ENCODE measurements at places on chromosomes 1 and 21.

GRCh38 chr1:29282135-29282923 is 46.0 kb downstream of the PTPRU start:
- DNase-seq: no peak

DNA sequence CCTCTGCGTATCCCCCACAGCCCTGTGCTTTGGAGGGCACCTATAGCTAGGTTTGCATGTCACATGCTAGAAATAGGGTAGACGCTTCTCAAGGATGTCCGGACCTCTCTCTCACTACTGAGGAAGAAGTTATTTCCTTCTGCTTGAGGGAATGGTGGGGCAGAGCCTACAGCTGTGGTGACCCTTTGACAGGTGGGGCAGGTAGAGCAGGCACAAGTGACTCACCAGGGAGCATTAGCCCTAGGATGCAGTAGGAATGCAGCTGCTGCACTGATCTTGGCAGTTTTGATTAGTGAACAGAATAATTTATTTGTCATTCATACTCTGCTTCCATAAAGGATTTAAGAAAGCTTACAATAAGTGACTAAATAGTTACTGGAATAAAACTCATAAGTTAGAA is 129.6 kb upstream of the HOOK1 start:
- DNase-seq: no peak

- no peak for DNase-seq
Measured at GRCh38 chr1:201603613-201604232, 64.8 kb downstream of the NAV1 start.

DNA sequence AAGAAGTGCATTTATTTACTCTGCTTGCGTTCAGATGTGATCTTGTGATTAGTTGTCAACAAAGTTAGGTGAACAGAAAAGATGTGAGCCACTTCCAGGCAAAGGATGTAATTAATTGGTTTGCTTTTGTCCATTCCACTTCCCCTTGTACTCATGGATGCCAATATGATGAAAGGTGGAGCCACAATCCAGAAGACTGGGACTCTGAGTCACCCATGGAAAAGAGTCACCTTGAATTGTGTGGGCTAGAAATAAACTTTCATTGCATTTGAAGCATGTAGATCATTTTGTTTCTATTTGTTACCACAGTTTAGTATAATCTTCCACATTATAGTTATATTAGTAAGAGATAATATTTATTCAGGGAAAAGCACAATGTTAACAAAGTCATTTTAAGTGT is 684.2 kb downstream of the LTN1 start:
- no peak for DNase-seq

GRCh38 chr1:67191668-67192520 is 25.6 kb downstream of the IL23R start:
- DNase-seq: no peak

DNA sequence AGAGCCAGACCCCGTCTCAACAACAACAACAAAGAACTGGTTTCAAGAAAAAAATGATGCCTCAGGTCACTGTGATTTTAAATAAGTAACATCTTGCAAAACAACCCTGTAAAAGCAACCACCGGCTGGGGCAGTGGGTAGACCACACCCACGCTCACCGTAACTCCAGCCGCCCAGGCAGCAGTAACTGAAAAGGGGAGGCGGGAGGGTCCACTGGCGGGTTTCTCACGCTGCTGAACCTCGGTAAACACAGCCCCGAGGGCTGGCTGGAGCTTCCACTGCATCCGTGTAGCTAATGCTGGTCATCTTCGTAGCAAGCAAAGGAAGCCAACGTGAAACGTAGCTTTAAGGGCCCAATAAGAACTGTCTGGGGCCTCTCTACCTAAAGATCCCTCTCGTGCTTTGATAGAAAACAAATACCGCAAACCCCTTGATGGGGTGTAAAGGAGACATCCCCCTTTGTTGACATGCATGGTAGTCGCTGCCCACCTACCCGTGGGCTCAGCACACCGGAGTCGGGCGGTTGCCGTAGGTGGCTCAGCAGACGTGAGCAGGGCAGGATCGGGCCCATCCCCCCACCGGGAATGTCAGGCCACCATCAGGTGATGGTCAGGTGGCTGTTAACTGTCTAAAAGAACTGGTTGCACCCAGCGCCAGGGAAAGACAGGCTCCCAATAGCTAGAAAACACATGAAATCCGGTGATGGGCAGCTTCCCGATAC is 4.2 kb downstream of the C1orf159 start:
- DNase-seq: no peak

GRCh38 chr1:90322186-90322585 is 327.3 kb downstream of the ZNF326 start:
- DNase-seq: no peak

GRCh38 chr1:205616563-205617293 is 15.1 kb downstream of the ELK4 start:
- DNase-seq: no peak

GRCh38 chr21:44517175-44517899 is 22.7 kb downstream of the KRTAP10-1 start:
- DNase-seq: peak; percentile 95

GRCh38 chr1:99269321-99269720 is 5.0 kb downstream of the PLPPR4 start:
- no peak for DNase-seq

DNA sequence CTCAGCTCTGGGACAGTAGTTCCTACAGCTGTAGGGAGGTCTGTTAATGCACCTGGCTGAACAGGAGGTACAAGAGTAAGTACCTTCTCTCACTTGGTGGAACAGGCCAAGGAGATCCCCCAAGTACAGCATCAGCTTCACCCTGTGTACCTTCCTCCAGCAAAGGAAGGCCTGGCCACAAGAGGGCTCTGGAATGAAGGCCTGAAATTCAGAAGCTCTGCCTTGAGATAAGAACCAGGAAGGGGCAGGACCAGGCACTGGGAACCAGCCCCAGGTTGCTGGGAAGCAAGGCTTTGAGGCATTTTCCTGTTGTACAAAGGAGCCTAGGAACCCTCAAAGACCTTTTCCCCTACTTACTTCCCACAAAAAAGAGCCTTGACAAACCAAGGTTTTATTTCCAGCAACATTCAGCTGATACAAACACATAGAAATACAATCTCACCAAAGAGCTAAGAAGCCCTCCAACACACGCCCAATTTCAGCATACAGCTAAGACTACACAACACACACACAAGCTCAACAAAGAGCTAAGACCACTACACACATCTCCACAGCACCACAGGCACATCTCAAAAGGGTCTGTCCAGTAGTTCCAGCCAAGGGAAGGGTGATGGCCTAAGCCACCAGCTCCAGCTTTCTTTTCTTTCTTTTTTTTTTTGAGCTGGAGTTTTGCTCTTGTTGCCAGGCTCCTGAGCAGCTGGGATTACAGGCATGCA is 23.5 kb downstream of the F11R start:
- DNase-seq: no peak

DNA sequence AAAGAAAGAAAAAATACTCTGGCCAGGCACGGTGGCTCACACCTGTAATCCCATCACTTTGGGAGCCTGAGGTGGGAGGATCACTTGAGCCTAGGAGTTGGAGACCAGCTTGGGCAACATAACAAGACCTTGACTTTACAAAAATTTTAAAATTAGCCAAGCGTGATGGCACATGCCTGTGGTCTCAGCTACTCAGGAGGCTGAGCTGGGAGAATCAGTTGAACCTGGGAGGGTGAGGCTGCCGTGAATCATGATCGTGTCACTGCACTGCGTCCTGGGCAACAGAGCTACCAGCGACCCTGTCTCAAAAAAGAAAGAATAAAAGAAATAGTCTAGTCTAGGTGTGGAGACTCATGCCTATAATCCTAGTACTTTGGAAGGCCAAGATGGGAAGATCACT is 22.3 kb downstream of the RRP1B start:
- no peak for DNase-seq

DNA sequence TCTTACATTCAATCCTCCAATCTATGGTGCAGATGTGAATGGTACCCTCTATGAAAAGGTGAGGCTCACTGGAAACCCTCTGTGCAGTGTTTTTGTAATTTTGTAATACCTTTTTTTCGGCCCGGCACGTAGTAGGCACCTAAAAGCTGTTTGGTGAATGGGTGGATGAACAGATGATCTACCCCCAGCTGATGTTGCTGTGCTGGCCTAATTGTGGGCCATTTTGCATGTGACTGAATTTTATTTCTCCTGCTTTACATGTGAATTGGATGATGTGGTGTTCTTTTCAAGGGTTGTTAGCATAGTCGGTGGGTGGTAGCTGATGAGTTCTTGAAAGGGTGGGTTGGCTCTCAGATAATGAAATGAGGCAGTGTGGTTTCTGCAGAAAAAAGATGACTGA is 10.4 kb downstream of the KDM4A start:
- no peak for DNase-seq

DNA sequence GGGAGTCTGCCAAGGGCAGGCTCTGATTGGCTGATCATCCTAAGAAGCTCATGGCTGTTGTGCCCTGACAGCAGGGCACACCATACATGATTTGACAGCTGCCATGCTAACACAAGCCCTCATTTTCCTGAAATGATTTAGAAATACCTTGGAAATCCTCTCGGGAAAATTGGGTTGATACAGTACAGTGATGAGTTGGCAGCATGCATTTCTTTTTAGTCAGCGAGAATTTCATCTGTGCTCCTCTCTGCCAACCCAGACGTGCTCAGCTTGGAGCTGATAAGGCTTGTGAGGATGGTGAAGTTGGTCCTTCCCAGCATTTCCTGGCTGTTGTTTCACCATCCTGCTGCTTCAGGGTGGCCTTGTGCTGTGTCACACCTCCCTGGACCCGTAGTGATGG is 22.6 kb upstream of the KCNQ4 start:
- no peak for DNase-seq

DNA sequence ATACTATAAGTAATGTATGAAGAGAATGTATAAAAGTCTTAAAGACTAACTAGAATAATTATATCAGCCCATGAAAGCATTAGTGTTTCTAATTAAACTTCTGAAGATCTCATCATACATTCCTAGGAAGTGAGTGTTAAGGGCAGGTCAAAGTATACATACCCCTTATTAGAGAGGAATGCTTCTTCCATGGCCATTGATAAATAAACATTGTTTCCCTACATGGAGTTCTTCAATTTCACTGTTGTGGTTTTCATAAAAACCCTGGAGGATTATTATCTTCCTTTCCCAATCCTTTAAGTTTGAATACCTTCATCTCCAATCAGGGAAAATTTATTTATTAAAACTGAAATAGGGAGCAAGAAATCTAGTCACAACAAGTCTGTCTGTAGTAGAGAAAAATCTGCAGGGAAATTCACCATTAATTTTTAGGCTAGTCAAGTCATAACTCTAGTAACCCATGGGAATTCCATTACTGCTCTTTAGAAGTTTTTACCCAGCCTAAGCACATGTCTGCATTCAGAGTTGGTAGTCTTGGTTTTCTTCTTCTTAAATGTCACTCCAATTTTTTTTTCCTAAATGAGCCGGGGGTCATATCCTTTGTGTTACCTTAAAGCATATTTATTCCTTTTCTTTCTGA is 147.0 kb downstream of the TNFSF18 start:
- no peak for DNase-seq

DNA sequence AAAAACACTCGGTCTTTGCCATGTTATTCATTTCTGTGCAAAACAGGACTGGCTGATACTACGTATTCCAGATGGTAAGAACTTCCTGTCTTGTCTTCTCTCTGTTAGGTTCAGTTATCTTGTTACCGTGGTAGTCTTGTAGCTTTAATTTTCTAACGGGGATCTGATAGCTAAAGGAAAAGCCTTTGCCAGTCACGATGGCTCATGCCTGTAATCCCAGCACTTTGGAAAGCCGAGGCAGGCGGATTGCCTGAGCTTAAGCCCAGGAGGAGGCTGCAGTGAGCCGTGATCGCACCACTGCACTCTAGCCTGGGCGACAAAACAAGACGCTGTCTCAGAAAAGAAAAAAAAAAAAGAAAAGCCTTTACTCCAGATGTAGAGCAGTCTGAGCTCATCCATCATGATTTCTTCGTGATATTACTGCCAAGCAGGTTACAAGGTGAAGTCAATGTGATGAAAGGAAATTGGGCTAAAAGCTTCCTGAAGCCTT is 11.1 kb upstream of the MSTO1 start:
- DNase-seq: no peak

DNA sequence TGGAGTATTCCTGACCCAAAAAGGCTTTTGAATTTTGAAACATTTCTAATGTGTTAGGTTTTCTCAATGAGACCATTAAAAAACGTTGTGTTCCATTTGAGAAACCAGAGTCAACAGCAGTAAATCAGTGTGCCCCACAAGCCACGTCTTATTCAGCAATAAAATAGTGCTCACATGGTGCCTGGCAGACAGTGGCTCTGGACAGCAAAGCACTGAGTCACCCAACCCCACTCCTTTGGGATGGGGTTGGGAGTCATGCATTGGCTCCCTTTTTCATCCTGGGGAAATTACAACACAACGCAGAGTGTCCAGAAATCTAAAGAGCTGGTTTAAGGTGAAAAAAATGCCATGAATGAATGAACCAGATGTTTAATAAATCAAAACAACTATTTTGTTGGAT is 46.5 kb downstream of the KCNJ15 start:
- no peak for DNase-seq

GRCh38 chr1:47793563-47793962 is 203.6 kb downstream of the TRABD2B start:
- no peak for DNase-seq

DNA sequence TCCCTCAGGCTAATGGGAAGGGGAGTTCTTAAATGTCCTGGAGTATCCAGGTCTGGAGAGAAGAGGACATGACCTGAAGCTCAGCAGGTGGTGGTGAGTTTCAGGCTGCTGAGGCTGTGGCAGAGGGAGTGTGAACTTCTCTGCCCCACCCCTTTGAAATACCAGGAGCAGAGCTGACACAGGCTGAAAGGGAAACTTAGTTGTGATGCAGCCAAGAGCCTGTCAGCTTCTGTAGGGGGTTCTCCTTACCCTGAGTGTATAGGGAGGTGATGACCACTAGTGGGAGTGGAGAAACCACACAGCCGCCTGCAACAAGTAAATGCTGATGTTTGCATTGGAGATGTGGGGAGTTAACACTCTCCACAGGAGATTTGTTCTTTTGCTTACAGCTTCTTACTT is 152.3 kb downstream of the FCRL5 start:
- DNase-seq: no peak

DNA sequence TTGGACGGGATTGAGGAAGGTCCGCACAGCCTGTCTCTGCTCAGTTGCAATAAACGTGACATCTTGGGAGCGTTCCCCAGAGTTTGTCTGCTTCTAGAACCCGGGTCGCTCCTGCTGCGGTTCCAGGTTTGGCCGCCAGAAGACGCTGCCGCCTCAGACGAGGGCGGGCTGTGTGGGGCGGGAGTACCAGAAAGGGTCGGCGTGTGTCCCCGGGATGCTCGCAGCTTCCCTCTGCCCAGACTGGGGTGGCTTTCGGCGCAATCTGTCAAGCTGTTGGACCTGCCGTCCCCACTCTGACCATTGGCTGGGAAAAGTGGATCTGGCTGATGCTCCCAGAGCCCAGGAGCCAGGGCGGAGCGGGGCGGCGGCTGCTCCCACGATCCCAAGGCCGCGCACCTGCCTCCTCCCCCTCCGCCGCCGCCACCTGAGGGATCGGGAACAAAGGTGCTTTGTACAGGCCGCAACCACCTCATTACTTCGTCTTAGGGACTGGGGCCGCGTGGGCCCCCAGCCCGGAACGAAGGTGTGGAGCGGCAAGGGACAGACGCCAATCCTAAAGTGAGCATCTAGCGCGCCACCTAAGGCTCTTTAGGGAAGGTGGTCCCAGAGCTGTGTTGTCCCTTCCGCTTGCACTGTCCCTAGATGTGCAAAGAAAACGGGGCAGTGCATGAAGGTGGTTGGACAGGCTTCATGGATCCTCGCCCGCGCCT is 683 bp upstream of the EFNA4 start:
- DNase-seq: peak; percentile 67

Measured in NCI-H1930 (cell line).